ENCODE measurements at places on chromosomes 5 and 9.

DNA sequence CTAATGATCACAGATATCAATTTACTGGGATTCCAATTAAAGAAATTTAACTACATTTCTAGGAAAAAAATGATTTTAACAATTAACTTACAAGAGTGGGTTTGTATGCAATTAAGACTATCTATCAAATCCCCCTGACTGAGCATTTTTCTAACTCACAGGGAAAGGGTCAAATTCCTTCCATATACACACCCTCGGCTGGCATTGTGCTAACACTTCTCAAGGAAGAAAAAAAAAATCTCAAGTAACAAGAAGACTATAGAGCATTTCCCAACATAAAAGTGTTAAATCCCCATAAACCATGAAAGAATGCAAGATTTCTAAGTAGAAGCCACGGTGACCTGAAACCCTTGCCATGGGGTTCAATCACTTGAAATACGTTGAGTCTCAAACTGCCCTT, 368.8 kb downstream of the GLIS3 start:
- DNase-seq = no peak

DNA sequence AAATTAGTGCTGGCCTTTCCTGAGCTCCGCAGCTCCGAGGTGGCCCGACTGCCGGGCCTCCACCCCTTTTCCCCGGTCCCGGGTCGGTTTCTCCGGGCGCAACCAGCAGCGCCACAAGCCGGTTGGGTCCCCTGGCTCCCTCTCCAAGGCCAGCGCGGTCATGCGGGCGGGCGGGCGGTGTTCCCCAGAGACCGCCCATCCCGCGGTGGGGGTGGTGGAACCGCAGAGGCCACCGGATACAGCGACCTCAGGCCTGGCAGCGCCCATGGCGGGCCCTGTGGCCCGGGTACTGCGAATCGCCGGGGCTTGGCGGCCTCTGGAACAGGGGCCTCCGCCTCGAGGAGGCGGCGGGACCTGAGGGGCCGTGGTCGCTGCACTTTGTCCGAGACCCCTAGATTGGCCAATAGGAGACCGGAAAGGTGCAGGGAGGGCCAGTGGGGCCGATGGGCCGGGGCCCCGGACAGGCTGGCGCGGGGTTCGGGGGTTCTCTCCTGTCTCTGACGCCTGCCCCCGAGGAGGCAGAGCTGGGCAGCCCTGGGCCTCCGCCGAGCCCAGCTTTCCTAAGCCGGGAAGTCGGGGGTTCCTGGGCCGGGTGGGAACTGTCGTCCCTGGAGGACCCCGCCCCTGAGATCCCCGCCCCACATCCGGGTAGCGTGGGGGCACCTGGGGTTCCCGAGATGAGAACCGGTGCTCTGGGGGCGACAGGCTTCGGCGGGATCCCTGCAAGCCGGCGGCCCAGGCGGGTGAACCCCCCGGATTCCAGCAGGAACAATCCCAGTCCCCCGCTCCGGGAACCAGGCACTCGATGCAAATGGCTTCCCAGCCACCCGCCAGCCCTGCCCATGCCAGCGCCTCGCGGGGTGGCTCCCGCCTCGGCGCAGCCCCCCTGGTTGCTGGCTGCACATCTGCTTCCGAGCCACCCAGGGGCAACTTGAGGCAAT, 293.9 kb downstream of the ZSWIM6 start:
- DNase-seq = peak; percentile 26

GRCh38 chr5:116492016-116492623, 82.5 kb downstream of the SEMA6A start:
- DNase-seq = no peak

- no peak for DNase-seq
Measured at GRCh38 chr9:14520341-14520740, 172.9 kb downstream of the ZDHHC21 start.

DNA sequence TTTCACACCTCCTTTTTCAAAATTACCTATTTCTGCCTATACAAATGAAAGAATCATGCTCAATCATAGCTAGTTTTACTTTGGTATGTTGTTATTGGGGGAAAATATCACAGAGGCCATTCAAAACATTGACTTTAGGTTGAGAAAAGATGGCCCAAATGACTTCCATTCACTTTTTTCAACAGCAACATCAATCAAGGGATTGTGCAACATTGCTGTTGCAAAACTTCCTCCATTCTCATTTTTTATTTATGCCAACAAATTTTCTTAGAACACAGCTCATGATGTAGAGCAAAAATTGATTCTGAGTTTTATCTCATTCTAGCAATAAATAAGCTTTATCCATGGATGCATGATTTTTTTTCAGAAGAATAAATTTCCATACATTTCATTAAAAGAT, 93.6 kb upstream of the RORB start:
- no peak for DNase-seq

- no peak for DNase-seq
Measured at GRCh38 chr9:89026876-89027275, 35.6 kb downstream of the S1PR3 start.

DNA sequence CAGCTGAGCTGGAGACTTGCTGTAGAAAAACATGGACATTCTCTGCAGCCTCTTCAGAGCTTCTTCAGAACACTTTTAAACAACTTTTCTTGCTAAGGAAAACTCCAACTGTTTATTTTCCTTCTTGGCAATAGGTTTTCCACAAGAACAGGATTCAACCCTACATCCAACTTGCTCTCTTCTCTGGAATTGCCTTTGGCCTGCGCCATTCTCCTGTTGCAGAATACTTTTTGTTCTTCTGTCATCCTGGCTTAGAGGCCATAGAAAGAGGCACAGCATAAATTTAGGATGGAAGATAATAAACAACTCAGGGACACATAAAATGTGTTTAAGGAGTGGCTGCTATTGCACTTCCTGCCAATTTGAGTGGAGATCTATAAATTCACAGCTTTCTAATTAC, 54.7 kb upstream of the ICE1 start:
- no peak for DNase-seq

DNA sequence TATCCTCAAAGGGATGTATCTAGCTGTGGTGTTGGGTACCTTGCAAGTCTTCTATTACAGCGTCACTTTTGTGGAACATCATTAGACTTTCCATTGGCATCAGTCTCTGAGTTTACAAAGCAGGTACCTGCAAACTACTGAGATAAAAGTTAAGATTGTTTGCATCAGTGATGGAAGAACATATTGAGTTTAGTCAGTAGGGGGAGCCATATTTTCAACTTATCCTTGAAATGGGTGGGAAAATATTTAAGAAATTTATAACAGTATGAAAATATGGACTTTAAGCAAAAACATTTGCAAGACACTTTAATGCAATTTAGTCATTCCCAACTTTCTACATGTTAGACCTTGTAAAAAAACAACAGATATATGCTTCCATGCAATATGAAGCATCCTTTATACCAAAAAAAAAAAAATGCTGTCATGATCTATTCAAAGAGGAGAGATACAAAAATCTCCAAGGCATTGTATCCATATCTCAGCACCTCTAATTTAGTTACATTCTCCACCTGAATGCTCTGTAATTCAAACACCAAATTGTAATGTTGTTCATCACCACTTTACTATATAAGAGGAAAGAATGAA, 98.6 kb upstream of the ADAMTS19 start:
- DNase-seq = no peak

DNA sequence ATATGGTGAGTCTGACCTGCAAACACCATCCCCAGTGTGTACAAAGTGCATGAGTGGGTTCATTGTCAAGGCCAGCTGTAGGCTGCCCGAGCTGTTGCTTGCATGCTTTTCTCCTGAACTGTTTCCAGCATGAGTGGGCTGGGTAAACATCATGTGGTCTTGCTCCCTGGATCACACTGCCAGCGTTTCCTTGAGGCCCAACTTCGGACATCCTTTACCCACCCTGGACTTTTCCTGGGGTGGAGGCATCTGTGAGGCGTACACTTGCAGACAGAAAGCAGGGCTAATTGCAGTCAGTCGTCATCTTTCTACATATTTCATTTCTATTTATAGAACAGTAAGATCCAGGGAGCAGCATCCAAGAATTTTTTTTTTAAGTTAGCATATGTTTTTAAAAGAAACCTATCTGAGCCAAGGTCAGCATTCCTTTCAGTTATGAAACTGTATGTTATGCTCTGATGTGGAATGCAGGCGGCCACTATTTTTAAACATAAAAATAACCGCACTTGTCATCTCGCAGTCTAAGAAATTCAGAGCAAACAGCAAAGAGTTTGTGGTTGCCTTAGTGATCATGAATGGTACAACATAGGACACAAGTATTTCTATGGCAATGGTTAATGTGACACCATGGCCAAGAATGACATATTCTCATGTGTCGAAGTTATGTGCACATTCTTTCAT, 106.5 kb upstream of the DMRT1 start:
- DNase-seq = no peak

DNA sequence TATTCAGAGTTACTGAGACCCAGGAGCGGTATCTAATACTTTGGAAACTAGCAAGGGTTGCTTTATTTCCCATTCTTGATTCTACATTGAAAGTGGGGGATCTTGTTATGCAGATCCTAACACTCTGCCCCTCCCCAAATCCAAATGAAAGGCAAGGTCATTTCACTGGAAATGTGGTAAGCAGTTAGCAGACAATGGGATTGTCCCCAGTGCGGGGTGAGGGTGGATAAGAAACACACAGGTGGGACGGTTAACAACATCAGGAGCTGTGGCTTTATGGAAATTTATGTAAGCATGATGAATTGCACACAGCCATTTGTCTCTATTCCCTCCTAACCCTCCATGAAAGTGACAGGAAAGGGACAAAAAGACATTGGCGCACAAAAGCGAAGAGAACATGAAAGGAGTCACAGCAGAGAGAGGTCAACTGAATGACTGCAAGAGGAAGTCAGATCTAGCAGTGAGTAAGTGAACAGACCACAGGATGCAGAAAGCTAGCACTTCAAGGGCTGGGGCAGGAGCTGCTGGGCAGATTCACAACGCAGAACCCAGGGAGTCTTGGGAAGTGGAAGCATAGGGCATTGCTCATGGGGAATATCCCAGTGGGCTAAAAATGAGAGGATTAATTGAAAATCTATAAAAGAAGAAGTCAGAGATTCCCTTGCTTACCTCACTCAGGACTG, 184.4 kb downstream of the HSD17B3 start:
- no peak for DNase-seq

GRCh38 chr5:60529001-60529400, 171.0 kb downstream of the DEPDC1B start:
- DNase-seq = no peak

DNA sequence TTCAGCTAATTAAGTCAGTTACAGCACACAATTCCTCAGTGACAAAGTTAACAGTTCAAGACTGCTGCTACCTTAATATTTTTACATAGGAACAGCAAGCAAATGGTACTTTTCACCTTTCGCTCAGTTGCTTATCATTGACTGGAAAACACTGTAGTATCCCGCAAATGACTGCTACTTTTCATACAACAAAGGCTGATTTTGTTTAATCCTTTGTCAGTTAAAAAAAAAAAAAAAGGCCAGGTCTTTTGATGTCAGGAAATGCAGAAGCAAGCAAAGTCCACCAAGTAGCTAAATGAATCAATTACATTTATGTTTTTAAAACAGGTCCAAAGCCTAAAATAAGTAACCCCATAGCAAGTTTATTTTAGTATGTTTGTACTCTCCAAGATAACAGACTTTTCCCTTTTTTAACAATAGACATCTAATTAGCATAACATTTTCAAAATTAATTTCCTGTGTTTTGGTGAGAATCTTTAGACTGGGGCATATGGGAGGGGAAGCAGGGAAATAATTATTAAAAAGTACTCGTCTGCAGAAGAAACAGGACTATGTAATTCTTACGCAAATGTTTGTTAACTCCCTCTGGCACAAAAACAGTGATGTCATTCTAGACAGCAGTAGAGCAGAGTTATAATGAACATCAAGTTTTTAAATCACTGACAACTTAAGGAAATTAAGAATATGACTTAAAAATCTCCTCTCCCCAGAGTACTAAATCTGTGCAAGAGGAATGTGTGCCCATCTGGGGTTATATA, 9.6 kb downstream of the PFDN1 start:
- DNase-seq = no peak

GRCh38 chr5:86649832-86650505, 32.2 kb downstream of the COX7C start:
- no peak for DNase-seq

DNA sequence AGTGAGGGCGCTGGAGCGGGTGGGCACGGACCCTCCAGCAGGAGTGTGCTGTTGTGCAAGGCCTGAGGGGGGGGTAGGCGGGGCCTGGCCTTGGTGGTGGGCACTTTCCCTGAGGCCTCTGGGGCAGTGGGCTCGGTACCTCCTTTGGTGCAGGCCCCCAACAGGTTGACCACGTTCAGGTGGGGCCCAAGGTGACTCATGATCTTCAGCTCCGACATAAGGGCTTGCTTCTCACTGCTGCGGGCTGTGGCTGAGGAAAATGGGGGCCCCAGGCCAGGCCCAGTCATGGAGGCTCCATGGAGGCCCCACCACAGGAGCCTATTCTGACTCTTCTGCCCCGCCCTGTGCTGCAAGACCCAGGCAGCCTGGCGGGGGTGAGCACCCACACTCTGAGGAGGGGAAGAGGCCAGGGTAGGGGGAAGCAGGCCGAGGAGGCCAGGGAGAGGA, 31.5 kb downstream of the PDGFRB start:
- DNase-seq = no peak

GRCh38 chr9:96779089-96779488, 1.2 kb upstream of the ZNF510 start:
- no peak for DNase-seq

Data from CD4-positive, alpha-beta T cell treated with Interleukin-6 for 4 hours (primary cell).